ENCODE measurements at places on chromosomes 6 and 20. TPM values are rescaled to one million over a fixed set of nuclear protein-coding genes. Genes with fewer than 3 reads are reported as not detected.

The SLC22A23 gene
- total RNA-seq: 36.3 TPM

DNA sequence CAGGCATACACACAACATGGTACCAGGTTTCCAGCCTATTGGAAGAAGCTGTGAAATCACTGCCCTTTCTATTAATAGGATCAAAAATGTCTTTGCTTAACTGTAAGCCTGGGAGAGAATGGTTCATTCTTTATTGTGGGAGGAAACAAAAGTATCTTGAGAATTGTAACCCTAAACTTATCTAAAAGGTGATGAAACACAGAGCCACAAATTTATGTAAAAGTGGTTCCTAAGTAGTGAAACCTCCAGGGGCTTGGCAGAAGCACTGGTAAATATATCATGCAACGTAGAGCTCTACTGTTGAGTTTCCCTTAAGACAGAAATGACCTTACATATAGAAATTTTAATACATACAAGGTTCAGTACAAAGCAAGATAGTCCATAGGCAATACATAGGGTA lies 17.2 kb upstream of the NOX3 start:
- no peak for ATAC-seq

DNA sequence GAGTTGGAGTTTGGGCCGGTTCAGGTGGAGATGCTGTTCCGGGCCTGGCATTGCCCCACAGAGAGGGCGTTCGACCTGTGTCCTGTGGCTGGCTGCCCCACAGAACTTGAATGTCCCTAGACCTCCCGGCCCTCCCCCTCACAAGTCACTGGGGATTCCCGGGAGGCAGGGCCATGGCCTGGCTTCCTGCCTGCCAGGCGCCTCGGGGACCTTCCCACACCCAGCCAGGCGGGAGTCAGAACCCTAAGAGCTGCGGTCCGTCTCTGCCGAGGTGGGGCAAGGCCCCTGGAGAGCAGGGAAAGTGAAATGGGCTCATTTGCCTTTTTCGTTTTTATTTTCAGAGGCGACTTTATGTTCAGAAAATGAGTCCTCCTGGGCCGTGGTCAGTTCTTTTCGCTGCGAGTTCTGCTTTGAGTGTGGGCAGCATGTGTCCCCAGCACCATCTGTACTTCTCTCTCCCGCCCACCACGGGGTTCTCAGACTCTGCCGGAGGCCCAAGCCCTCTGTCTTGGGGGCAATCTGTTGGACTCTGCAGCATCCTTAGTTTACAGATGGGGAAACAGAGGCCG lies 8.5 kb downstream of the RBM38 start:
- no peak for ATAC-seq

DNA sequence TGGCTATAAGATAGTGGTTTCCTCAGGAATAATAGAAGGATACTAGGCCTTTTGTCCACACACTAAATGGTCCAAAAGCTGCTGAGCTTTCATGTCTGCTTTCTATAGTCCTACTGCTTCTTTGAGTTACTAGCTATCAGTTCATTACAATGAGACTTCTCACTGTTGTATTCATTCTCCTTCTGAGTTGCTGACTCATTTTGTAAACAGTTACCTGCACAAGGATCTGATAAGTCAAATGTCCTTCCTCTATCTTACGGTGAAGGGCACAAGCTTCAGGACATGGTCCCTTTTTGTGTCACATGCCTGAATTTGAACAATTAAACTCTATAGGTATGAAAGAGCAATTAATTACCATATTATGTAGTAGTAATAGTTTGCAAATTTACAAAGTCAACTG lies 90.5 kb downstream of the MAN1A1 start:
- ATAC-seq: no peak

The ULBP2 gene
- total RNA-seq: 5.2 TPM

DNA sequence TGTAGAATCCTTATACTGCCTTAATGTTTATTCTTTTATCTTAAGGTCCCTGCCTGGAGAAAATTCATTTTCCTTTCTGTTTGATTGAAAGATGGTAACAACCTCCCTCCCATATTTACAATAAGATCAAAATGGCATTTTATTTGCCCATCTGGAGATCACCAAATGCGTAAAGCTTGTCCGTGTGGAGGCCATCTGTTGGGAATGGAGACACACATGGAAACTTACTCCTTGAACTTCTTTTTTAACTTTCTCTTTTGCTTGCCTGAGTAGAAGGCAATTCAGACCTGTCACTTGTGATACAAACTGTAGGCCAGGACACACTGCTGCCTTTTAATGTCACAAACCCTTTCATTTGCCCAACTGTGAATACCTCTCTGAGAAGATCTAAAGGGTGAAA lies 144.8 kb upstream of the CEP162 start:
- no peak for ATAC-seq

GRCh38 chr6:40349123-40349900 lies 237.9 kb downstream of the LRFN2 start:
- no peak for ATAC-seq

DNA sequence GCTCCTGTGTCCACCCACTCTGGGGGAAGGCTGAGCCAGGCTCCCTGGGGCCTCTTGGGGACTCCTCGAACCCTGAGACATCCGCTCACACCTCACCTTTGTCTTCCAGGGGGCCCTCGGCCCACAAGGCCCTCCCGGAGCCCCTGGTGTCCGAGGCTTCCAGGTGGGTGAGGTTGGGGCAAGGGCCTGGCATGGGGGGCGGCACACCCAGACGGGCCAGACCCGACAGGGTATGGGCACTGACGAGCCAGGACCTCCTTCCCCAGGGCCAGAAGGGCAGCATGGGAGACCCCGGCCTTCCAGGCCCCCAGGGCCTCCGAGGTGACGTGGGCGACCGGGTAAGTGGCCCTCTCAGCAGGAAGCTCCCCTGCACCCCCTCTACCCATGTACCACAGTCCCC lies 13.4 kb downstream of the COL9A3 start:
- ATAC-seq: no peak

GRCh38 chr6:414447-414846 lies 22.9 kb downstream of the IRF4 start:
- no peak for ATAC-seq

- ATAC-seq: no peak
Observed at GRCh38 chr6:95698271-95698670, 120.9 kb downstream of the MANEA start.

- peak; percentile 45 for ATAC-seq
Observed at GRCh38 chr20:23397961-23398360, 23.3 kb downstream of the NAPB start.

The SLC2A10 gene
- total RNA-seq: 2.1 TPM

- no peak for ATAC-seq
Observed at GRCh38 chr20:63952210-63952535, 4.0 kb downstream of the UCKL1 start.

The HTR1E gene
- total RNA-seq: not detected

DNA sequence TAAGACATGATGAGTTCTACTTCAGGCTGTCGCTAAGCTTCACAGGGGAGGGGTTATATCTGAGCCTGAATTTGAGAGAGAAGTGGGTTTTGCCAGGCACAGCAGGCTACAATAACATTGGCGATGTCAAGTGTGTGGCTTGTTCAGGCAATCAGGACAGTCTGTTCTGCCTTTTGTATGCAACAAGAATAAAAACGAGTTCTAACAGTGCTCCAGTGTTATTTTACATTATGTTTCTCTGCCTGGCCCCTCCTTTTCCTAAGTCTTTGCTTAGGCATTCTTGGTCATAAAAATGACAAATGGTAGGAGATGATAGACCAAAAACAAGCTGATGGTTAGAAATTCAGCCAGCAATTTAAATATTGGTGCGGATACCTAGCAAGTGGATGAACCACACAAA lies 26.8 kb downstream of the PAQR8 start:
- no peak for ATAC-seq

GRCh38 chr6:37283268-37283667 lies 25.3 kb upstream of the TMEM217 start:
- no peak for ATAC-seq

The PRRT1 gene
- 0.40 TPM for total RNA-seq

- ATAC-seq: peak; percentile 53
Observed at GRCh38 chr20:23048283-23049200, 930 bp downstream of the THBD start.

DNA sequence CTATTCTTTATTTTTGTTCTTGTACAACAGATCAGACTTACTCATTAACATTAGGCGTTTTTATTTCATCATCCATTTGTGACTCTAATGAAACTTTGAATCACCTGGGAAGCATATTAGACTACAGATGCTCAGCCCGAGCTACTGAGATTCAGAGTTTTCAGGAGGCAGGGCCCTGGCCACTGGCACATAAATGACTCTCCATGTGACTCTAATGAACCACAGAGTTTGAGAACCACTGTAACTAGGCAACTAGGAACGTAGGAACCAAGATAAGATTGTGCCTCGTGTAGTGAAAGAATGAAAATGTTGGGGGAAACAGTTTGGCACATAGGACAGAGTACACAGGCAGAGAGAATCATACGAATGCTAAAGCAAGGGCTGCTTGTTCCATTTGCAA lies 405.9 kb upstream of the BTBD3 start:
- no peak for ATAC-seq

DNA sequence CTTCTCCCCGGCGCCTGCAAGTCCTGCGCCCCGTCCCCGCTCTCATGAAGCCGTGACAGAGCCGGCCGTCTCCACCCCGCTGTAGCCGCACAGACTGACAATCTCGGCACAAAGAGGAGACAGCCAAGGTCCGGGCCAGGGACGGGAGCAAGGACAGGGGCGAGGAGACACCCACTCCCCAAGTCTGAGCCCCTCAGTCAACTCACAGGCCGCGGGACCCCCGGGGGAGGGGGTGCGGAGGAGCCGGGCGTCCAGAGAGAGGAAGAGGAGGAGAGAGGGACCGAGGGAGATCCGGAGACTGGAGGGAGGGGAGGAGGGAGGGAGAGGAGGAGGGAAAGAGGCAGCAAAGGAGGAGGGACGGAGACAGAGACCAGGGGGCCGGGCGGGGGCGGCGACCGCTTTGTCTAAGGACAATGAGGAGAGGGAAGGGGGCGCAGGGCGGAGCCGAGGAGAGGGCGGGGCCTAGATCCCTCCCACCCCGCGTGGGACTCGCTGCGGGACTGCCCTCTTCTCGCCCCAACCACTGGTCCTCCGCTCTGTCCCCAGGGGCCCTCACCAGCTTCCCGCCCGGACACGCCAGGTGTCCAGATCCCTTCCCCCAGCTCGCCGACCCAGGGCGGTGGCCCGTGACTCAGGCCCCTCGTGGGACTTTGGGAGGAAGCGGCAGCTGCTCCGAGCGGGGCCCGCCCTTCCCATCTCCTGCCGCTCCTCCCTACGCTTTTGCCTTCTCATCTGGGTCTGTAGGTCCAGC lies 638 bp upstream of the PPP1R18 start:
- ATAC-seq: peak; percentile 82

GRCh38 chr20:38859070-38859690 lies 53.7 kb downstream of the PPP1R16B start:
- no peak for ATAC-seq

DNA sequence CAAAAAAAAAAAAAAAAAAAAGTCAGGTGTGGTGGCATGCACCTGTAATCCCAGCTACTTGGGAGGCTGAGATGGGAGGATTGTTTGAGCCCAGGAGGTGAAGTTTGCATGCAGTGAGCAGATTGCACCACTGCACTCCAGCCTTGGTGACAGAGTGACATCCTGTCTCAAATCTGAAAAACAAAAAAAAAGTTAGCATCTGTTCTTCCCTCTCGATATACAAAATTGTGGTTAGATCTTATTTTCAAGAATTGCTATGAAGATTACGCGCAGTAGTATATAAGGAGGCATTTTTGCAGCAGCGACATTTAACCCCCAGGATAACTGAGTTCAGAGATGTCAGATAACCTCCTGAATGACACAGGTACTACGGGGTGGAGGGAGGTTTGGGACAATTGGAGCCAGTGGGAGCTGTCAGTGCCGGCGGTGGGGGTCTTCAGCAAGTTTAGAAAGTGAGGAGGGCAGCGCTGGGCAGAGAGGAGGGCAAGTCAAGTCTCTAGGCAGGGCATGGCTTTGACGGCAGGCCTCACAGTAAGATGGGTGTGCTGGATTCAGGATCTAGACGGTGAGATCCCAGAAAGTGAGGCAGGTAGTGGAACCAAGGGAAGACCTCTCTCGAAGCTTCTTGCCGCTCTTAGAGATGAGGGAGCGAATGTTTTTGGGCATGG lies 26.2 kb upstream of the MRPS18A start:
- no peak for ATAC-seq

GRCh38 chr20:35968930-35969329 lies 540 bp downstream of the CNBD2 start:
- ATAC-seq: peak; percentile 91

The LHFPL5 gene
- total RNA-seq: not detected

- ATAC-seq: no peak
Observed at GRCh38 chr20:48281501-48281900, 496.2 kb upstream of the SULF2 start.

DNA sequence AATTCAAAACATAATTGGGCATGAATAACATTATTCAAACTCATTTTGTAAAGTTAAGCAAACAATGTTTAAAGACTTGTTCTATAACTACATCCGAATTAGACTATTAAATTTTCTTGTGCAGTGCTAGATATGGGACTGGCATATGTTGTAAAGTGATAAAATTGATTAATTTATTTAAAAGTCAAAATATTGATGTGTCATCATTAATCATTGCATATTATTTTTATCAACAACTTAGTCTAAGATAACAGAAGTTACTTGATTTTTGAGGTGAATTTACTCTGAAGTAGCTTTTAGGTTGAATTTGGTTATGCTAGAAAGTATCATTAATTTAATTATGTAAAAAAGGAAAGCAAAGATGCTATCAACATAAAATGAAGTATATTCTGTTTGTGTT lies 244.6 kb downstream of the CLVS2 start:
- ATAC-seq: no peak

The CLDN20 gene
- total RNA-seq: not detected

The SNAP25 gene
- total RNA-seq: 0.08 TPM

The ASIP gene
- not detected for total RNA-seq

GRCh38 chr20:25319241-25320034 lies 71.2 kb downstream of the ABHD12 start:
- ATAC-seq: no peak

DNA sequence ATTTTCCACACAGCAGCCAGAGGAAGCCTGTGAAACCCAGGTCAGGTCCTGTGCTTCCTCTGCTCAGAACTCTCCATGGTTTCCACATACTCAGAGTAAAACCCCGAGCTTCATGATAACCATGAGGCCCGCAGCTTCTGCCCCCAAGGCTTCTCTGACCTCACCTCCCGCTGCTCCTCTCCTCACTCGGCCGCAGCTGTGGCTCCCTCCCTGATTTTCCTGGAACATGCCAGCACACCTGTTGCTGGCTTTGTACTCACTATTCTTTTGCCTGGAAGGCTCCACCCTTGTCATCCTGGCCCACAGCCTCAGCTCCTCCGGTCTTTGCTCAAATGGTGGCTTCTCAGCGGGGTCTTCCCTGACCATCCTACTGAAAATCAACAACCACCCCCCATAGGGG lies 341.7 kb downstream of the PREX1 start:
- no peak for ATAC-seq

The ZBP1 gene
- 0.44 TPM for total RNA-seq

- no peak for ATAC-seq
Observed at GRCh38 chr6:132067286-132067685, 116.1 kb upstream of the CCN2 start.

The GPX5 gene
- not detected for total RNA-seq

Measured in esophagus mucosa (tissue), 1 donor.